NCI-H526 treated with DMSO at 0.1 percent for 48 hours (cell line): ENCODE measurements at places on chromosomes 5 and 9.

DNA sequence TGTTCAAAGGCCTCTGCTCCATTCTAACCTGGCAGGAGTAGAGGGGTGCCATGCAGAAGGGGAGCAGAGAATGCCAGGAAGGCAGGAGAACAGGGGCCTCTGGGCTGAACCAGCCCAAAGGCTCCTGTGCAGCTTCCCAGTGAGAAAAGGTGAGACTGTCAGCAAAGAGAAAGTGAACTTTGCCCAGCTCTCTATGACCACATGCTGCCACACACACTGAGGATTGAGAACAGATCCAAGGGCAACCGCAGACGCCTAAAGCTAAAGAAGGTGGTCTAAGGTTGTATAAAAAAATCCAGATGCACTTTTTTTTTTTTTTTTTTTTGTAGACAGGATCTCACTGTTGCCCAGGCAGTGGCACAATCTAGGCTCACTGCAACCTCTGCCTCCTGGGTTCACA, 51.4 kb downstream of the ALDH7A1 start:
- no peak for DNase-seq

DNA sequence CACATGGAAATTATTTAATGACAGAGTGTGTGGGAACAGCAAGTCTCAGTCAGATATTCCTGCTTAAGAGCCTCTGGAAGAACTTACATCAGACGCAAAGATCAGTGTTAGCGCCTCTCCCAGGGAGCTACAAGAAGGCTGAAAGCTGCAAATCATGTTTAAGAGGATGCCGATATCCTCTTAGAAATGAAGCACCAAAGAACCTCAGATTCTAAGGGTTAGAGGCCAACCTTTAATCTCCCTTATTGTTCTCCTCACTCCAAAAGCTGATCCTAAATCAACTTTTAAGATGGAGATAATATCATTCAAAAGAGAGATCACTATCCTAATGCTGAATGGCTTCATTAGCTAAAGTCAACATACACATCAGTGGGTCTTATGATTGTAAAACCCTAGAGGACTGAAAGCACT, 160.6 kb downstream of the NFIB start:
- DNase-seq = peak; percentile 56

GRCh38 chr9:73151653-73152542, at the start of gene ANXA1:
Gene ANXA1, plus strand, starts transcription at chr9:73151865. Its CDS starts 6,671 bp downstream, at chr9:73158536.
- DNase-seq = no peak

DNA sequence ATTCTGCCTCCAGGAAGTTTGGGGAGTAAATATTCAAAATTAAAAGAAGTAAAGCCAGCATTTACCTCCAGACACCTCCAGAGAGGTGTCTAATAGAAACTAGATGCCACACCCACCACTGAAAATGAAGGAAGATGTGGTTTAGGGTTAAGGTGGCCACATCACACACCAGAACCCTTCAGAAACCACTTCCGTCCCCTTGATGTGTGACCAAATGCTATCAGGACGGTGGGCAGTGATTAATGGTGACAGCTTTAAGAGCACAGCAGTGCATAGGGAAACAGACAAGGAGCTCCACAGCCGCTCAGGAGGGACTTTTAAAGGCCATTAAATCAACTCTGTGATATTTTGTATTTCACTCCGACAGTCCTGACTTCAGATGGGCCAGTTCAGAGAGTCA, 295.2 kb downstream of the BRINP1 start:
- no peak for DNase-seq

DNA sequence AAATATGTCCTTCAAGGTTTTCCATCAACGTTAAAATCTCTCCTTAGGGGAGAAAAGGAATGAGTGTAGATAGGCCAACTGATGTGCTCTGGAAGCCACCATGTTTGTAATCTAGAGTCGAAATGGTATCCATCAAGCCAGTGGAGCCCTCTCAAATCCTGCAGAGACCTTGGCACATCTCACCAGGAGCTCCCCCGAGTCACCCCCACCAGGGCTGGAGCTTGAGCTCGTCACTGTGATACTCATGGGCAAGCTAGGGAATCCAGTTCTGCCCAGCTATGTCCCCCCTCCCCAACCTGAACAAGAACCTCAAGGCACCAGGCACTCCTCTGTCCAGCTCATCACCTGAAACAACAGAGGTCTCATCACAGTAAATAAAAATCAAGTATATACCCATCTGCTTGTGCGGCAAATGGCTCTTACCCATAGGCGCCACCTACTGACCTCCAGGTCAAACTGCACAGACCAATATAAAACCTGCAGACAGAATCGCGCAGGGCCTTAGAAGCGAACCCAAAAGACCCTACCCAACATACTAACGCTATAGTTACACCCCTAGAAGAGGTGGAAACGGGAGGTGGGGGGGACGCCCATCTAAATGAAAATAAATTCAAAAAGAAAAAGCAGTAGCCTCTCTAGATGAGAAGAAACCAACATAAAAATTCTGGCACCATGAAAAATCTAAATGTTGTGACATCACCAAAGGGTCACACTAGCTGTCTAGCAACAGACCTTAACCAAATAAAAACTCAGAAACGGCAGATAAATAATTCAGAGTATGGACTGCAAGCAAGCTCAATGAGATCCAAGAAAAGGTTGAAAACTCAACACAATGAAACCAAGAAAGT, 75.0 kb downstream of the TTC39B start:
- peak; percentile 42 for DNase-seq

GRCh38 chr5:14114615-14115251, 28.4 kb upstream of the TRIO start:
- DNase-seq = no peak

GRCh38 chr5:58105836-58106235, 354.1 kb downstream of the PLK2 start:
- no peak for DNase-seq

- no peak for DNase-seq
These were observed 4.4 kb downstream of the MPDZ start for GRCh38 chr9:13274886-13275641.

DNA sequence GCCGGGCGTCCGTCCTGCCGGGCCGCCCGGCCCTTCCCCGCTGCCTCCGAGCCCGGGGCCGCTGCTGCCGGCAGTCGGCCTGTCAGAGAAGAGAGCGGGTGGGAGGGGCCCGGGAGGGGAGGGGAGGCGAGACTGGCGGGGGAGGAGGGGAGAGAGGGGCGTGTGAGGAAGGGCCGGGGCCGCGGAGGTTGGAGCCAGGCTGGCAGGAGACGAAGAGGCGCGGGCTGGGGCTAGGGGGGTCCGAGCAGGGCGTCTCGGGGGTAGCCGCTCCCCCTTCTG, 570 bp downstream of the CREBRF start:
- peak; percentile 73 for DNase-seq
